Sigmoid colon (tissue), 7 donors: ENCODE measurements at places on chromosomes 2 and 18.
A peak's percentile ranks its signal among the peaks of the same experiment; 100 is the strongest.

- DNase-seq = no peak
Measured at GRCh38 chr2:96438589-96438988, 66.6 kb downstream of the NEURL3 start.

DNA sequence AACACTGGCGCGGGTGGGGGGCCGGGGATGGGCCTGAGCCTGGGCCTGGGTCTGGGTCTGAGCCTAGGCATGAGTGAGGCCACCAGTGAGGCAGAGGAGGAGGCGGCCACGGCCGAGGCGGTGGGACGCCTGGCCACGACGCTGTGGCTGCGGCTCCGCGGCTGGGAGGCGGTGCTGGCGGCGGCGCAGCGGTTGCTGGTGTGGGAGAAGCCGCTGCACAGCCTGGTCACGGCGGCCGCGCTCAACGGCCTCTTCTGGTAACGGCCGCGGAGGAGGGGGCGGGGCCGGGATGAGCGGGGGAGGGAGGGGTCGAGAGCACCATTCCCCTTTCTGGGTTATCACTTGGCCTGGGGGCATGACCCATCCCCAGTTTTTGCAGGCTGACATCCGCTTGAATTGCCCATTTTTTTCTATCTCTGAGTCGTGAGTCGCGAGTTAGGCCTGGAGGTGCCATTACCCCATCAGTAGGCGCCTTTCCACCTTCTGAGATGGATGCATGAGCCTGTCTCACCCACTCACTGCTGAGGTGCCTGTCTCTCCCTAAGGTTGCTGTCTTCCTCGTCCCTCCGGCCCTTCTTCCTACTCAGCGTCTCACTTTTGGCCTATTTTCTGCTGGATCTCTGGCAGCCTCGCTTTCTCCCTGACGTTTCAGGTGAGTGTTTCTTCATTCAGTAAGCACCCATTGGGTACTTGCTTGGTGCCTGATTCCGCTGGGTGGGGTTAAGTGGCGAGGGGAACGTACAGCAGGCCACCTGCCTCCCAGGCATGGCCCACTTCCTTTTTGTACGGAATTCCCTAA lies 501 bp downstream of the RETREG2 start:
- peak; percentile 76 for DNase-seq

DNA sequence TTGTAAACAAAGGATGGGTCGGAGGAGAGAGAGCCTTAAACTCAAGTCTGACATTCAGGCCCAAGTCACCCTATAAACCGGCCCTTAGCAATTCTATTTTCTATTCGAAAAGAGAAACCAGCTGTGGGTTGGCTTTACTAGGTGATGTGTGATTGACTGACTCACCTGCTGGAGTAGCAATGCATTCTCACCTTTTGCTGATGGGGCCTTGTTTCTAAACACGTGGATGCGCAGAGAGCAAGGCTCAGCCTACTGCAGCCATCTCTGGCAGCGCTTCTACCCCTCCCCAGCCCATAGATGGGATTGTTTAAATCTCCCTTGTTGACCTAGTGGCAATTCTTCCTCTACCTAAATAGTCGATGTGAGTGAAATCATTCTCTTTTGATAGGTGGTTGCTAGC lies 138.5 kb downstream of the MEIS1 start:
- no peak for DNase-seq

GRCh38 chr2:103605071-103605780 lies 843.4 kb downstream of the TMEM182 start:
- no peak for DNase-seq
